Mesothelial cell of epicardium (in vitro differentiated cells): ENCODE measurements at places on chromosomes 6 and 20.

DNA sequence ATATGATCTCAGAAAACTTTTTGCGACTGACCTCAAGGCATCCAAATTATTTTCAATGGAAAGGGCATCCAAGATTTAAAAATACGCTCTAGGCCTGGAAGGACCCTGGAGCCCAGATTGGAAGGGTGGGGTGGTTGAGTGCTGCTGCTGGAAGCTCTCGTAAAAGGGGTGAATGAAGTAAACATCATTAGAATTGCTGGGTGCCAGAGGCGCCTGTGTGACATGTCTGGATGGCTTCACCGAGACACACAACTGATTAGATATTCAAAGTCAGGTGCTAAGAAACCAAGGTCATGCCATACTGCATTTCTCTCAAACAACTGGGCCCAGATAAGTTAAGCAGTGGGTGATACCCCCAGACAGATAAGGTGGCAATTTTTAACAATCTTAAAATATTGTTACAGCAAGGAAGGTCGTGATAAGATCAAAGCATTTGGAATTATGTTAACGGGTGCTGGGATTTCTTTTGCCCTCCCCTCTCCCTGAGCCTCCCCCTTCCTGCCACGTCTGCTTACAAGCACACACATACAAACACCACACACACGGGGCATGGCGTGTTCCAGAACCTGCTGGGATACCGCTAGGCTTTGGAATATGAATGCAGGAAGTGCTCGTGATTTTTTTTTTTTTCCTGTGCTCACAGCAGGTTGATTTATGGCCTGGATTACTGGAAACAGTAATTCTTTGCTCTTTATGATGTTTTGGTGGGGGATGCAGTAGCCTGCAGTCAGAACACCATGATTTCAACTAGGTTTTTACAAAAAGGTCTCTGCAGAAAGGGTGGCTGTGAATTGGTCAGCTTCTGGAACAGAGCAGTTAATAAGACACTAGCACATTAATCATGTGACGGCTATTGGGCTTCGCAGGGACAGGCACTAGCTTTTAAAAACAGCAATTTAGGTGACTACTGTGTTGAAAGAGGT, 551.2 kb downstream of the QKI start:
- no peak for DNase-seq

GRCh38 chr20:57563522-57563921, 2.6 kb downstream of the PCK1 start:
- DNase-seq = no peak

- DNase-seq = no peak
These were observed 172.7 kb upstream of the NOX3 start for GRCh38 chr6:155628306-155628705.

GRCh38 chr6:125050663-125051318, 88.6 kb downstream of the RNF217 start:
- DNase-seq = no peak

- no peak for DNase-seq
These were observed 12.0 kb upstream of the B4GALT5 start for GRCh38 chr20:49725694-49726093.

DNA sequence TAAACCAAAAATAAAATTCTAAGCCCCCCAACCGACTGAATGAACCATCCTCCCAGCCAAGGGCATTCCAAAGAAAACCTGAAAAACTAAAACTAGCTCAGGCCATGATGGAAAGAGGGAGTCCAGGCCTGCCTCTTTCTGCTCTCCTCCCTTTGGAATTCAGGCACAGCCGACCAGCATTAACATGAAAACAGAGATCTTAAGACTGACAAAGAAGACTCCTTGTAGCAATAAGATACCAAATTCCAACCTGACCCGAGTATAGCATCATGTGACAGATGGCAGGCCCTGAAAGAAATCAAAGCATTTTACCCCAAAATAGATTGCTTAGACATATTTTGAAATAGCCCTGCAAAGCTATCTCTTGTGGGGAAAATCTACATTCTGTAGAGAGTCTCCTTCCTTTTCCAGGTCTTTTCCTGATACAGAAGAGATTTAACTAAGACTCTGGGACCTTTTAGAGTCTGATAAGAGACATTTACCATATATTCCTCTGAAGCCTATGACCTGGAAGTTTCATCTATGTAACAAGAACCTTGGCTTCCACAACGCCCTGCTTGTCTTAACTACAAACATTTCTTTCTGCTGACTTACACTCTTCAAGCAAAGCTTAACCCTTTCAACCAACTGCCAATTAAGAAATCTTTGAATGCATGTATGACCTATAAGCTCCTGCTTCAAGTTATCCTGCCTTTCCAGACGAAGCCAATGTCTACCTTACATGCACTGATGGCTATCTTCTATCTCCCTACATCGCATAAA, 22.2 kb upstream of the TXLNB start:
- no peak for DNase-seq

- no peak for DNase-seq
These were observed 38.0 kb downstream of the OGFRL1 start for GRCh38 chr6:71326611-71327010.

DNA sequence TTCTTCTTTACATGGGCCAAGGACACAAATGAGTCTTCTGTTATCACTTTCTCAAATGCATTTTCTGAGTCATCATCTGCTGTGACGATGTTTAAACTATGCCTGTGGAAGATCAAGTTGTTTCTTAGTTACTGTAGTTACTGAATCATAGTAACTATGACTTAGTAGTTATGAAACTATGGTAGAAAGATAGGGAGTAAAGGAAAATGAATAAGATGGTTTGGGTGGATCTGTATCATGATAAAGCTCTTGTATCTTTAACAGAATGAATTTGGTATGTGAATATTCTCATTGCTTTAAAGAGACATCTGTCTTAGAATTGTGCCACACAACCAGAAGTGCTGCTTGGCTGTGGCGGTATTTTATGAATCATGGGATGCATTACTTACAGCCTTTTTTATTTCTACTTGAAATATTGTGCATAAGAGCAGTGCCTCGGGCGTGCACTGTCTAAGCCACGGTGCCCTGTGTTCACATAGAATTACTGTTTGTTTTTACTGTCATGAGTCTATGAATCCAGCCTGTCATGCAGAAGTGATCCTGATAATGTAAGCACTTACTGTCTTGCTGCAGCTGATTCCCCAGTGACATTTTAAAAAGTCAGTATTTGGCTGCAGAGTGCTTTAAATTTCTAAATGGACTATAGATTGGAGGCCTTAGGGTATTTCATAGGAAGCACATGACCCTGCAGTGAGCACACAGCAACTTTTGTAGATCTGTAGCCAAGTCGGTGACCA, 215.2 kb downstream of the TMEM242 start:
- DNase-seq = no peak

DNA sequence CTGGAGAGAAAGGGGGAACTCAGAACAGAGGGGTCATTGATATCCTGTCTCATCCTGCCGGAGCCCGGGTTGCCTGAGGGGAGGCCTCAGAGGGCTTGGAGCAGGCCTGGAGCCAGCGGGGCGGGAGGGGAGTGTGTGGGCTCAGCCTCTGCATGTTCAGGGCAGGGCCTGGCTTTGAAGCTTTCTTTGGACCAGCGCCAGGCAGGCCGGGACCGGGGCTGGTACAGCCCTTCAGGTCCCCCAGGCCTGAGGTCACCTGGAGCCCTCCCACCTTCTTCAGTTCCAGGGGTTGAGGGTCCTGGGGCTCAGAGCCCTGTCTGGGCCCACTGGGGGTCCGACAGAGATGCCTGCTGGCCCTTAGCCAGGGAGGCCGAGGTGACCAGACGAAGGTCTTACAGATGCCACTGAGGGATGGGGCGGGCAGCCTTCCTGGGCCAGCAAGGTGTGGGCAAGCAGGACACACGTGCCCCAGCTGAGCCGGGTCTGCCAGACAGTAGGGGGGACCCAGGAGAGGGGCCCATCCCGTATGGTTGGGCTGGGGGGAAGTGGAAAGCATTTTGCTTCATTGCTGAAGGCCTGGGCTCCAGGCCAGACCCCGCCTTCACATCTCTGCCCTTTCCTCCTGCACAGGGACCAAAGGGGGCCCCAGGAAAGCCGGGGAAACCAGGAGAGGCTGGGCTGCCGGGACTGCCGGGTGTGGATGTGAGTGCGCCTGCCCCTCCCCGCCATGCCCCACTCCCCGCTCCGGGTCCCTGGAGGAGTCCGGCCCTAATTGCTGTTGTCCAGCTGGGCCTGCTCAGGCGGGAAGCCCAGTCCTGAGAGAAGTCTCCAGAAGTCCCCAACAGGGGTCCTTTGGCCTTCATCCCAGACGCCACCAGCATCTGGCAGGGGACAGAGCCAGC, 2.0 kb downstream of the COL9A3 start:
- DNase-seq = no peak

DNA sequence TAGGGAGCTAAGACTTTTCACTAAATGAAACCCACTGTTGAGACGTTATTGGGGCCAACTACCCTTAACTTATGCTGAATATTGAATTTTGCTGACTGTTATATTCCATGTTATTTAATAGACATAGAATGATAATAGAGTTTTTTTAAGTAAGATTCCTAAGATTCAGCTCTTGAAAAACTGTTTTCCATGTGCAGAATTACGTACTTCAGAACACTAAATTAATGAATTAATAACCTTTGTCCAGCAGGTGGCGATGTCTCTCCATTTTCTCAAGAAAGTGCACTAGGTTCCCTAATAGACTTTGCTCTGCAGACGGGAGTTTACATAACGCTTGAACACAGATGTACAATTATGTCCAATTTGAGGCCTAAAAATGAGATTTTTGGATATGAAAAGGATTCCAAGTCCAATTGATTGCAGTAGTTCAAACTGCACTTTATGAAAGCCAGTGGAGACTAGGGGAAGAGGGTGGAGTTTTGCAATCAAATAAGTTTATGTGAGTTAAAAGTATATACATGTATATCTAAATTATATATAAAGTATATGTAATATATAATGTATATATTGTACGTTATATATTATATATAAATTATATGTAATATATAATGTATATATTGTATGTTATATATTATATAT, 282.1 kb downstream of the UST start:
- DNase-seq = peak; percentile 51

- no peak for DNase-seq
These were observed 2.5 kb downstream of the RRAGD start for GRCh38 chr6:89409461-89410035.

GRCh38 chr20:62508641-62509051, 32.9 kb upstream of the GATA5 start:
- DNase-seq = no peak

- peak; percentile 82 for DNase-seq
These were observed 50.1 kb downstream of the NFATC2 start for GRCh38 chr20:51492167-51493092.

DNA sequence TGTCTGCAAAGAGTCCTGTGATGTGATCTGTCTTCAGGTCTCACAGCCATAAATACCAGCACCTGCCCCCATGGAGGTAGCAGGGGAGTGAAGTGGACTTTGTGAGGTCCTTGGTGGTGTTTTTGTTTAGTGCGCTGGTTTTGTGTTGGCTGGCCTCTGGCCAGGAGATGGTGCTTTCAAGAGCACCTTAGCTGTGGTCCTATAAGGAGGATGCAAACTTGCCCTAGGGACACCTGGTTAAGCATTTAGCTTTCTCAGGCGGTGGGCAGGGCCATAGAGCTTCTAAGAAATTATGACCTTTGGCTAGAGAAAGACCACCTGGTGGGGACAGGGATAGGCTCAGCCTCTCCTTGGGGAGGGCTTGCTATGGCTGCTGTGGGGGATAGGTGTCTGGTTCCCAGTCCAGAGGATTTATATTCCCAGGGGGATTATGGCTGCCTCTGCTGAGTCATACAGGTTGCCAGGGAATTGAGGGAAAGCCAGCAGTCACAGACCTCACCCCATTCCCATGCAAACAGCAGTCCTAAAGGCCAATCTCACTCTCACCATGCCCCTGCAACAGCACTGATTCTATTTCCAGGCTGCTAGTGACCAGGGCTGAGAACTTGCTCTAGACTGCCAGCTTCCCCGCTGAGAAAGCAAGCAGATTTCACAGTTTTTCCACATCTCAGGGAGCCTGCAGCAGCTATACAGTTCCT, 259.3 kb downstream of the TFAP2B start:
- no peak for DNase-seq

GRCh38 chr20:22303523-22303922, 280.8 kb downstream of the FOXA2 start:
- DNase-seq = no peak

DNA sequence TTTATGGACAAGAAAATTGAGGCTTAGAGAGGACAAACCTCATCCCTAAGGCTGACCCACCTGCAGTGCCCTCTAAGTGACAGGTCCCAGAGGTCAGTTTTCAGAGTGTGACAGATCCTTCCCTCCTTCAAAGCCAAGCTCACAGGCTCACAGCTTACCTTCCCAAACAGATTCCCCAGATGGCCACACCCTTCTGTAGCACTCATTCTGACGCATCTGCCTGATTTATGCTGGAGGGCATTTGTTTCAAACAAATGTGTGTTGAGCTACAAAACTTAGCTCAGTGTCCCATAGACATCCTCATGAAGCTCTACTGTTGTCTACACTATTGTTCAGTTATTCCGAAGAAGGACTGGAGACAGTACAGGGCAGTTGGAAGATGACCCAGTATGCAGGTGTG, 60.6 kb upstream of the RIN2 start:
- no peak for DNase-seq

DNA sequence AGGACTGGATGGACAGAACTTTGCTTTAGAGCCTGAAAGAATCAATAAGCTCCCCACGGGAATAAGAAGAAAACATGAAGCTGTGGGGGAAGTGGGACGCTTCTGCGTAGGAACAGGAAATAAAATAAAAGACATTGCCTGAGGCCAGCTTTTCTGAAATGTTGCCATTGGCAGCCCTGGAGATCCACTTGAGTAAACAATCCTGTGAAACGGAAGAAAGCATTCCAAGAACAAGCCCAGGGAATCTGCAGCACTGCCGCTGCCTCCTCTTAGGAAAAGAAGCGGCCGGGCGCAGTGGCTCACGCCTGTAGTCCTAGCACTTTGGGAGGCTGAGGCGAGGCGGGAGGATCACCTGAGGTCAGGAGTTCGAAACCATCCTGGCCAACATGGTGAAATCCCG, 182.3 kb upstream of the RALGAPA2 start:
- DNase-seq = no peak

DNA sequence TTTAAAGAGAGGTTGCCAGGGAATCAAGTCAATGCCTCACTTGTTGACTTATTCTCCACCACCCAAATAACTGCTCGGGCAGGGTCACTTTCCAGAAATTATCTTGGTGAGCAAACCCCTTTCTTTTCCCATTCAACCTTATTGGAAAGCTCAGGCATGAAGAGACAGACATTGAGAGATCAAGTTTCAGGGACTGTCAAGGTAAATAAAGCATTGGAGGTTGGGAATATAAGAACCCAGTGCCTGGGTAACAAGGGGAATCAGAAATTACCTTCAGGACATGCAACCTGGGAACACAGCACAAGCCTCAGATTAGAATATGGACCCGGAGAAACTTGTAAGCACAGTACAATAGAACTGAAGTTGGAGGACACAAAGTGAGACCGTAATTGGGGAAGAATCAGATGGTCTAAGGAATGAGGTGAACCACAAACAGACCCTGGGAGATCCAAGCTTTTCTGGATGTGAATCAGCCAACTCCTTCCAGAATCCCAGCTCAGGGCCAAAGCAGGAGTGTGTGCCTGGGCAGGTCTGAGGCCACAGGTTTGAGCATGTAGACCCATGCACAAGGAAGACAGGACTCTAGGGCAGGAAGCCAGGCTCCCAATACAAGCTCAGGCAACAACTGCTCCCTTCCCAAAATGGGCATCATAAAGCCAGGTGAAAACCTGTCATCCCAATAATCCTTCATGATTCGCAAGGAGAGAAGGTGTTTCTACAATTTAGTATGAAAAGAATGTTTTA, 512.8 kb downstream of the MAFB start:
- no peak for DNase-seq

GRCh38 chr20:63749597-63750508, 10.3 kb downstream of the SLC2A4RG start:
- DNase-seq = no peak
